Pericardium fibroblast (primary cell): ENCODE measurements at places on chromosomes 5 and 9. TPM values are rescaled to one million over a fixed set of nuclear protein-coding genes. Genes with fewer than 3 reads are reported as not detected.

NOXA1 gene
- total RNA-seq = 0.17 and 0.23 TPM in 2 replicates

SOWAHA gene
- total RNA-seq = not detected in 2 replicates

DIPK1B gene
- total RNA-seq = 5.3 and 16.5 TPM in 2 replicates

LHFPL2 gene
- total RNA-seq = 26.8 and 35.0 TPM in 2 replicates

LCN10 gene
- not detected in 2 replicates for total RNA-seq

CTSV gene
- 0.82 TPM in 1 of 2 replicates, not detected in the other for total RNA-seq
